Mucosa of gallbladder (tissue), 1 donor: ENCODE measurements at places on chromosomes 13 and 19.

DNA sequence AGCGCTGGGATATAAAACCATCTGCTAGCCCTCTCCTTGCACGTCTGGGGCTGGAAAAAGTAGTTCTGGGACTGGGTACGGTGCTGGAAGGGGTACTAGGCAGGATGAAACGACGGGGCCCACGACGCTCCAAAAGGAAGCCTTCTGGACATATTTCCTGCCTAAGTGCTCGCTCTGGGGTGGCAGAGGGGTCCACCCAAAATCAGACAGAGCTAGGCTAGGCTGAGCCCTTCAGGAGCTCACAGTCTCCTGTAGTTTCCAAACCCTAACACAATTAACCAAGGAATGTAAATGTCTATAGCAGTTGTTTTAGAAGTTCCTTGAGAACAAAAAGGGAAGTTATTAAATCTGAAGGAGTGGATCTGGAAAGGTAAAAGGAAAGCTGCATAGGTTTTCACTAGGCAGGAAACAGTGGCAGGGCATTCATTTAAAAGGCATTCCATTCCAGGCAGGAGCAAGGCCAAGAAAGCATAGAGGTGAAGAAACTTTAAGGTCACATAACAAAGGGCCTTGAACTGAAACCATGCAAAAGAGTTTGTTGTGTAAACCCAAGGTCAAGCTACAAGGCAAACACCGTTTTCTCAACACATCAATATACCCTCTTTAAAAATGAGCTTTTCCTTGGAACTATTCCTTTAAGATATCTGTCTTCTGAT is 634 bp upstream of the DIAPH3 start:
- no peak for DNase-seq

DNA sequence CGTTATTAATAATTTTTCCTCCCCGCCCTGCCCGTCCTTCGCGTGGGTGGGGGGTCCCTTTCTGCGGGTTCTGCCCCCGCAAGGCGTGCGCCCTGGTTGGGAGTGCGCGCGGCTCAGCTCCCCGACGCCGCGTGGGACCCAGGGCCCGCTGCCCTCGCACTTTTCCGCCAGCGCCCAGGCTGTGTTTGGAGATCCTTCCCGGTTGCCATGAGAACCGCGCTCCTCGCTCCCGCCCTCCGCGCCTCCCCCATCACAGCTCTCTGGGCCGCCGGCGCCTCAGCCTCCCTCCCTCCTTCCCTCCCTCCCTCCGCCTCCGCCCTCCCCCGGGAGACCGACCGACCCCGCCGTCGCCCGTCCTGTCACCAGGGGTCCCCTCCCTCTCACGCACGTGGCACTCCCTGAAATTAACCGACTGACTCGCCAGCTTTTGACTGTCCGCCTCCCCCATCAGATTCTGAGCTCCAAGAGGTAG is 2.4 kb upstream of the SSBP4 start:
- peak; percentile 85 for DNase-seq

DNA sequence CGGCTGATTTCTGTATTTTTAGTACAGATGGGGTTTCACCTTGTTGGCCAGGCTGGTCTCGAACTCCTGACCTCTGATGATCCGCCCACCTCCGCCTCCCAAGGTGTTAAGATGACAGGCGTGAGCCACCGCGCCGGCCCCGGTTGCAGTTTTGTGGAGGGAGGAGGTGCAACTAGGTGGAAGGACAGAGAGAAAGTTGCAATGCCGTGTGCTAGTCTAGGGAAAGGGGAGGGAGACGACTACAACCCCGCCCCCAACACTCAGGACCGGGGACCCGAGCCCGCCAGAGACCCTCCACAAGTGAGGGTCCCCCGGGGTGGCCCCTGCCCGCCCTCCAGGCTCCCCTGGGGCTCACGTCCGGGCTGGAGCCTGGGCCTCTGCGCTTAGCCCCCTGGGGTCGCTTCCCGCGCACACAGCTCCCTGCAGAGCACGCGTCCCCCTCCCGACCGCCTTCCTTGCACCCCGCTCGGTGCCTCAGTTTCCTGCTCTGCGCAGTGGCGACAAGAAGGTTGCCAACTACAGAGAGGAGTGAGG is 1.2 kb upstream of the ARID3A start:
- no peak for DNase-seq

DNA sequence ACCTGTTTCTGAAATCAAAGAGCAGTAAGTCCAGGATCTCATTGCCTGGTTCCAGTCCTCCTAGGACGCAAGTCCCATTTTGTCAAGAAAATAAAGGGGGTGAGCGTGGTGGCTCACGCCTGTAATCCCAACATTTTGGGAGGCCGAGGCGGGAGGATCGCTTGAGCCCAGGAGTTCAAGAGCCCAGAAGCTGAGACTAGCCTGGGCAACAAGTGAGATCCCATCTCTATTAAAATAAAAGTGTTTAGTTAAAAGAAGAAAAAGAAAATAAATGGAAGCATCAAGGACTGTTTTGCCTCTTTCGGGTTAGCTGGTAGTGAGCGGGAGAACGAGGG is 344 bp upstream of the HAUS5 start:
- DNase-seq: no peak

DNA sequence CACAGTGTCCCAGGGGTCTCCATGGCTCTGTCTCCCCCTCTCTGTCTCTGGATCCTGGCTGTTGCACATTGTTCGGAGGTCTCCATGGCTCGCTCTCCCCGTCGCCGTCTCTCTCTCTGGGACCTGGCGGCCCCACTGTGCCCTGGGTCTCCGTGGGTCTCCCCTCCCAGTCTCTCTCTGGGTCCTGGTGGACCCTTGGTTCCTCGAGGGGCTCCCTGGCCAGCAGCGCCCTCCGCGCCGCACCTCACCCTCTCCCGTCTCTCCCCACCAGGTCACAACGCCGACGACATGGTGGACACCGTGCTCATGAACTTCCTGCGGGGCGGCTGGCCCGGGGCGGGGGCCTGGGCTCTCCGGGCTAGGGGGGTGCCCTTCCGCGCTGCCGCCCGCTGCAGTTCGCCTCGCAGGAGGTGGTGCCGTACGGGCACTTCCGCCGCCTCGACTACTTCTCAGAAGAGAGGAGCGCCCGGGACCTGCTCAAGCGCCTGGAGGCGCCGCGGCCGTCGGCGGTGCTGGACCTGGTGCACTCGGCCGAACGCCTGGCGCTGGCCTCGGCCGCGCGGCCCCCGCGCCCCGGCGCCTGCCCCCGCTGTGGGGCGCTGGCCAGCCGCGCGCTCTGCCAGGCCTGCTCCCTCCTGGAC is 29.1 kb downstream of the SIGLEC5 start:
- no peak for DNase-seq

DNA sequence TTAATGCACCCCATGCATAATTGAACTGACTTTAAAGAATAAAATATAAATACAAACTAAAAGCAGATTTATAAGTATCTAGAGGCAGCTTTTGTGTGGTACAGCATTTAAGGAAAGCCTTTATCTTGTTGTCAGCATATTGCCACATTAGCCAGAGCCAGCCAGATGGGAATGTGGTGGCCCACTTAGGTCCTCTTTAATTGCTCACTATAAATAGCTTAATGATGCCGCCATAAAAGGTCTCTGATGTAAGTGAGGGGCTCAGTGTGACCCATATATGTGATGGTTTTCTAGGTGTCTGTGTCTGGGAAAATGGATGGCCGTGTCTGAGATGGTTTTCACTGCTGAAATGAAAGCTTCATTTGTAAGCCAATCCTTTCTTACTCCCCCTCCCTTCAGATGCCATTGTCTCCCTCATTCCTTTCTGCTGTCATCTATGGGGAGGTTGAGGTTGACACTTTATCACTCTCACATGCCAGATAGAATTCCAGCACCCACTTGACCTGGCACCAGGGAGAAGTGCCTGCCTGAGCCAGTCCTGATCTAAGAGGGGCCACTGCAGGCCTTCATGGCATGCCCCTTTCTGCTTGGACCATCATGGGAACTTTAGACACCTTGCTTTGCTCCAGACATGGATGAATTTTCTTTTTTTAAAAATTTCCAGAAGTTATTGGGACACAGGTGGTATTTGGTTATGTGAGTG is 135.3 kb downstream of the MTUS2 start:
- no peak for DNase-seq

DNA sequence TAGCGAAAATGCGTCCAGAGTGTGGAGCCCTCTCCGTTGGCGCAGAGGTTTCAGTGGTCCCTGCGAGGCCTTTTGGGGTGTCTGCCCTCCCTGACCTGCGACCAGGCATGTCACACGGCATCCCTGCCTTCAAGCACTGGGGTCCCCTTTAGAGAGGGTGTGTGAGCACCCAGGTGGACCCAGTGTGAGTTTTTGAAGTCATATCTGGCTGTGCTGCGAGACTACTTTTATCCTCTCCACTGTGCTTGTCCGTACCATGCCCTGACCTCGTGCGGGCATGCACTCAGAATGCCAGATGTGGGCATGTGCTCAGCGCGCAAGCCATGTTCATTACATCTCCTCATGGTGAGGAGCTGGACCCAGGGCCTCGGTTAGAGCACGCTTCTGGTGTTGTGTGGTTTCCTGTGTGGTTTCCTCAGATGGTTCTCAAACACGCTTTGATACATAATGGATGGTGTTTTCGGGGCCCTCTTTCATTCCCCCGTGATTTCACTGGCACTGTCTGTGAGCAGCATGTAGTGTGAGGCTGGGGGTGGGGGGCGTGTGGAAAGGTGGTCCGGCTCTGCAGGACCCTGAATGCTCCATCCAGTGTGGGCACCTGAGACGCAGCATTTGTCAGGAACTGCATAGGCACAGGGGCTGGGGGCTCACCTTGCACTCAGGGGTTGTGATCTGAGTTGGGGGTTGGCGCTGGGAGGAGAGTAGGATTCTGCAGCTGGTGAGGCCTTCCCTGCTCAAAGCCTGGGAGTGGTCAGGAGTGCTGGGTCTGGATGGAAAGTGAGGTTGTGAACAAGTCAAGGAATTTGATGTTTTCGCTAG is 2.3 kb downstream of the TFDP1 start:
- DNase-seq: no peak

DNA sequence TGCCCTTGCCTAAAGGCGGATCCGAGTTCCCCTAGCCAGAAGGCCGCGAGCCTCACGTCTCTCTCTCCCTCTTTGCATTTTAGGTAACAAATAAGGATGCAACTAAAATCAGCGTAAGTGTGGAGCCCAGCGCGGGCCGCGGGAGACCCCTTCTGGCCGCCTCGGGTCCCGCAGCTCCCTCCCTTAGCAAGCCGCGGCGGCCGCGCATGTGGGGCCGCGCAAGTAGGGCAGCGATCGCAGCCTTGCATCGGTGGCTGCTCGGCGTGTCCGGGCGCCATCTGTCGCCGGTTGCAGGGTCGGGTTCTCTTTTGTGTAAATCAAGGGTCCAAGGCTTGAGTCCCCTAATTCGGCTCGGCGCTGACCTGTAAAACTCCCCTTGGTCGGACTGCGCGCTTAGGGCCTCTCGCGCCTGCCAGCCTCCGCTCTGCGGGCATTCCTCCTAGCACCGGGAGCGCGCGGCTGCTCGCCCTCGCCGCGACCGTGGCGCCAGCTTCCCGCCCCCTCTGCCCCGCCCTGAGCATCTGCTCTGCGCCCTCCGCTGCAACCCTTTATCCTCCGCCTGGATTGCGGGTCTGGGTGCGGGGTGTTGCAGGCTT is 2.7 kb downstream of the VSTM2B start:
- peak; percentile 33 for DNase-seq

DNA sequence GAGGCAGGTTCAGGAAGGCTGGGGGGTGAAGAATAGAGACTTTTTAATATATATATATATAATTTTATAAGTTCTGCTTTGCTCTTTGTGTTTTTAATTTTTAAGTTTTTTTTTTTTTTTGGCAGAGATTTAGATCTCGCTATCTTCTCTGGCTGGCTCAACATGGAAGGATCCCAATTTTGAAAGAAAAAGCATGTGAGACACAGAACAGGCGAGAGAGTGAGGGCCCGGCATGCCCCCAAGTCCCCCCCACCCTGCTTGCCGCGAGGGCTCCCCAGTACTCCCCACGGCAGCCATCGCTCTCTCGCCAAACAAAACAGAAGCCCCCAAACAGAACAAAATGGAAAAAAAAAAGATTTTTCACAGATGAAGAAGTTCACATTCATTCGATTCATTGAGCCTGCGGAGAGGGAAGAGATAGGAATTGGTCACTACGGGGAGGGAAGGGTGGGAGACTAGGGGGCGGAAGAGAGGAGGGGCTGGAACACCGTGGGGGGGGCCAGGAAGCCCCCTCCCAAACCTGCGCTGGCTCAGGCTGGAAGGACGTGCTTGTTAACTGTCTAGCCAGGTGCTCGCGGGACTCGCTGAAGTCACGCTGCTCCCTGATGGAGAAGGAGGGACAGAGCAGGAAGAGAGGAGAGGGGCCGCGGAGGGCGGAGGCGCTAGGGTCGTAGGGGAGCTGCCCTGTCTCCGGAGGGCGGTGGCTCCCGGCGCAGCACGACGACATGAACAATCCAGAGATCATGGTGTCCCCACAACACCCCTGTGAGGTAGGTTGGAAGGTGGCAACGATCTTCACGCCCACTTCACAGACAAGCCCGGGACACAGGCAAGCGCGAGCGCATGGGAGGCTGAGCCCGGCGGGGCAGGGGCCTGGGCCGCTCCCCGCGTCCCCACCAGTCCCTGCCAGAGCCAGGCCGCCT is 10.6 kb downstream of the KHSRP start:
- DNase-seq: no peak

GRCh38 chr19:55549500-55550320 is 4.4 kb upstream of the SBK3 start:
- no peak for DNase-seq

DNA sequence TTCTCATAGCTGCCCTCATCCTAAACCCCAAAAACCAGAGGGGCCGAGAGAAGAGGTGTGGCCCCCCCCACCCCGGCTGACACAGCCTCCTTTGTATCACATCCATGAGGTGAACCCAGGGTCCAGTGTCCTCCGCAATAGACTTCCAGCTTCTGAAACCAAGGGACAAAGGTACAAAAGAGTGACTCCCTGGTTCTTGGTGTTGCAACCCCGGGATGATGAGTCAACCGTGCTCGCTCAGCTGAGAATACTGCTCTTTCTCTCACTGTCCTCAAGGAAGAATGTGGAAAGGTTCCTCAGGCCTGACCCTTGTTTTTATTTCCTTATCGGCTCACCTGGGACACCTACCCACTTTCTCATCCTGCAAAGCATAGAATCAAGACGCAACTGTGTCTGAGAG is 5.5 kb downstream of the SLC15A1 start:
- peak; percentile 63 for DNase-seq

GRCh38 chr19:13634658-13635057 is 128.4 kb upstream of the CACNA1A start:
- no peak for DNase-seq

- DNase-seq: peak; percentile 46
Observed at GRCh38 chr13:96984051-96984508, 10.2 kb downstream of the OXGR1 start.

DNA sequence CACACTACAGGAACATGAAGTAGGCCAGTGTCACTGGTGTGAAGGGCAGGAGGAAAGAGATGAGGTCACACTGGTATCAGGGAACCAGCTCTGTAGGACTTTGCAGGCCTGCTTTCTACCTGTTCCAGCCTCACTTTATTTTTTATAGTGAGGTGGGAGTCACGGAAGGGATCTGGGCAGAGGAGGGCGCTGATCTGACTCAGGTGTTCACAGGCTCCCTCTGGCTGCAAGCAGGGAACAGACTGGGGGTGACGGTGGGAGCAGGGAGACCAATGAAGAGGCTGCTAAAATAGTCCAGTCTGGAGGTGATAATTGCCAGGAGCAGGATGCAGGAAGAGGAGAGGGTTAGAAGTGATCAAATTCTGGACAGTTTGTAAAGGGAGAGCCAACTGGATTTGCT is 2.8 kb downstream of the THAP8 start:
- no peak for DNase-seq

DNA sequence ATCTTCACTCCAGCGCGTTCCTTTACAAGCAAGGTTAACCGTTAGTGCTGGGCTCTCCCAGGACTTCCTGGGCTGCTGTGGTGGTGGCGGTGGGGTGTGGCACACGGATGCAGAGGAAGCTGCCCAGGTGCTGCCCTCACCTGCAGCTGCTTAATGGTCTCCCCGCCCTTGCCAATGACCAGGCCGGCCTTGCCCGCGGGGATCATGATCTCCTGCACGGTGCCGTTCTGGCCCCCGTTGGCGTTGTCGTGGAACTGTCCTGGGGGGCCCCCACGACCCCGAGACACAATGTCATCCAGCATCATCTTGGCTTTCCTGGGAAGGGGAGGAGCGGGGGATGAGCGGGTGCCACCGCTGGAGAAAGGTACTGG is 6.1 kb downstream of the KHSRP start:
- DNase-seq: no peak
